CD4-positive, alpha-beta T cell treated with Interleukin-15 for 4 hours (primary cell): ENCODE measurements at places on chromosomes 2 and 18.
A peak's percentile ranks its signal among the peaks of the same experiment; 100 is the strongest.

DNA sequence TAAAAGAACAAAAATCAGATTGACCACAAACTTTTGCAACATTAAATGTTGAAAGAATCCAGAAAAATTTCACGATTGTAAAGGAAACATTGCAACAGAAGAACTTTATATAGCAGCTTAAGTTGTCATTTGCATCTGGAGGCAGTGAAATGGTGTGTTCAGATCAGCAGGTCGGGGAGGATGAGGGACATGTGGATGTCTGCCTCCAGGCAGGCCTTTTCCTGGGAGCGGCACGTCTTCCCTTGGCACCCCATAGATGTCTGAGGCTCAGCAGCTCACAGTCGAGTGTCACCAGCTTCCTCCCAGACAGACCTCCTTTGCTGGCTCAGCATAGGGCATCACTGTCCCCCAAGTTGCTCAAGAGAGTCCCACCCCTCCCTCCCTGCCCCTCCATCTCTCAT is 44.3 kb upstream of the ASB1 start:
- no peak for DNase-seq

- no peak for DNase-seq
Measured at GRCh38 chr2:26672112-26672817, 20.3 kb upstream of the KCNK3 start.

DNA sequence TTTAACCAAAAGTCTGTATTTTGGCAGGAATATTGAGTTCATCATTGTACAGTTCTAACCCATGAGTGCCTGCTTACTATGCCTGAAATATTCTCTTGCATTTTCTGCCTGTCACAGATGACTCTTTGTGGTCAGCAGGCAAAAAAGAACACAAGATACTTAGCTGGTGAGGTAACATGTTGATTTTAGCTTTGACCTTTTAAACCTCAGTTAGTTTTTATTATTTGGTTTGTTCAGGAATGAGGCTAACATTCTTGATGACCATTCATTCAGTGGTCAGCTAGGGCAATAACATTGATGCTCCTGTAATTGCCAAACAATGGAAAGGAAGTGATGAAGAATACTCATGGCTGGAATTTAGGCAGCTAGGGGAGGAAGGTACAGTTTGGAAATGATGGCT is 491.2 kb downstream of the PIK3C3 start:
- no peak for DNase-seq

DNA sequence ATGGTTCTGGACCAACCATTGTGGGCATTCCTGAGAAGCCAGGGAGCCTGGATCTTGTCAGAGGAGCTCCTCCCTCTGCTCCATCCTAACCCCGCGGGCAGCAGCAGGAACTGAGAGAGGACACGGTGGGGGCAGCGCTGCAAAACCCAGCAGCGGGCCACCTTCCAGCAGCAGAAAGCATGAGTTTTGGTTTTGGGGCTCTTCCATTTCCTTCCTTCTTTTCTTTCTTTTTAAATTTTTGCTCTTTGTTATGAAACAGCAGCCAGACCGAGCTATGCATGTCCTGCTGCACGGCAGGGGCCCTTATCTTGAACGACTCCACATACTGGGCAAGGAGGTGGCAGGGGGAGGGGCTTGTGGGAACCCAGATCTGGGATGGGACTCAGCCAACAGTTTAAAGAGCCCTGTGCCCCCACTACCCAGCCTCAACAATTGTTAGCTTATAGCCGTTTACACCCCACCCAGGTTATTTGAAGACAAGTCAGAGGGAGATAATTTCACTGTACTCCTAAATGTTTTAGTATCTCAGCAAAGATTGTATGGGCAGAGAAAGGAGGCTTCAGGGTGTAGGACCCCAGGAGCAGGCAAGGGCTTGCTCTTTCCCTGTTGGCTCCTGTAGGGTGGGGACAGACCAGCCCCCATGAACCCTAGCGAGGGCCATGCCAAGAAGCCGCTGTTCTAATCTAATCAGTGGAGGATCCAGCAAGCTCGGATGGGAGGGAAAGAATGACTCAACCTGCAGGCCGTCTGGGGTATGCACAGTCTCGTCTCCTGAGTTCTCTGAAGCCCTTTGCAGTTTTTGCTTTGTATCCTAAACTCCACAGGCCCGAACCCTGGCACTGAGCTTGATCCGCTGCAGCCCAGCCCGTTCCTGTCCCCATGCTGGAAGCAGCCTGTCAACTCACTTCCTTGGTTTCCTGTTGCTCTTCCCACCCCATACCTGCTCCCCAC is 75.3 kb downstream of the LRRFIP1 start:
- no peak for DNase-seq

DNA sequence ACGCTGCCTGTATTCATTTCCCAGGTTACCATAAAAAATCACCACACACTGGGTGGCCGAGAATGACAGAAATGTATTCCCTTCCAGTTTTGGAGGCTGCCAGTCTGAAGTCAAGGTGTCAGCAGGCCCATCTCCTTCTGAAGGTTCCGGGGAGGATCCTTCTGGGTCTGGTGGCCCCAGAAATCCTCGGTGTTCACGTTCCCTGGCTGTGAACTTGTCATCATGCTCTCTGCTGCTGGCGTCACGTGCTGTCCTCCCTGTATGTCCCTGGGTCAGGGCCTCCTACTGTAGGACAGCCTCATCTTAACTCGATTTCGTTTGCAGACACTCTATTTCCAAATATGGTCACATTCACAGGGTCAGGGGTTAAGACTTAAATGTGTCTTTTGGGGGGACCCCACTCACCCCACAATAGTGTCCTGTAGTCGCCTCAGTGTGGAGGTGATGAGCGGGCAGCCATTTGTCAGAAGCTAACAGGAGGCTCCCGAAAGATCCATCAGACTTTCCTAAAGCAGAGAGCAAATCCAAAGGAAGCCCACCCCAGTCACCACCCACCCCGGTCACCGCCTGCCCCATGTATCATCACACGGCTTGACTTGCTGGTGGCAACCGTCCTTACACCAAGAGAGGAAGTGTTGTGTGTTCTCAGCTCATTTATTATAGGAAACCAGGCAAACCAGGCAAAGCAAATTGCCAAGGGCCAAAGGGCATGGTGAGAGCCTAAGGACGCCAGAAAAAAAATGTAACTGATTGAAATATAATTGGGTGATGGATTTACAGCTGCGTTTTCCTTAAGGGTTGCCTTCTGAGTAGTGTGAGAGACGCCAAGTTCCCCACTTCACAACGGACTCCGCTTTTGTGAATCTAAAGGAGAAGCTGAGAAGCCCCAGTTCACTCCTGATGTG is 148.8 kb upstream of the ZNF236 start:
- no peak for DNase-seq

- peak; percentile 59 for DNase-seq
Measured at GRCh38 chr18:77207540-77207939, 42.1 kb upstream of the GALR1 start.

GRCh38 chr2:195563857-195564512 is 93.0 kb upstream of the SLC39A10 start:
- peak; percentile 62 for DNase-seq

DNA sequence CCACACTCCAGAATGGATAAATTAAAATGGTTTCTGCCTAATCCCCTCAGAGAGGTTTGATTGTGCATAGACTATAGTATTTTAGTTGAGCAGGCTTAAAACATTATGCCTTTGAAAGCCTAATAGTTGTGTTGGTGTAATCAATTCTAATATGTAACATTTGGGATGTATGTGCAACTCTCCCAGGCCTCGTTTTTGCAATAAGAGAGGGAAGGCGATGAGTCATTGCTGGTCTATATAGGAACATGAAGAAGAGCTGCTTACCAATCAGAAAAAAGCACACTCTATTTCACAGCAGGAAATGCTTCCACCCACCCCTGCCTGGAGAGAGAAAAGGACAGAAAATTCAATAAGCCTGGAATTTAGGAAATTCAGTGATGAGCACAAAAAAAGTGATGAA is 1424.0 kb upstream of the PIK3C3 start:
- DNase-seq = no peak

DNA sequence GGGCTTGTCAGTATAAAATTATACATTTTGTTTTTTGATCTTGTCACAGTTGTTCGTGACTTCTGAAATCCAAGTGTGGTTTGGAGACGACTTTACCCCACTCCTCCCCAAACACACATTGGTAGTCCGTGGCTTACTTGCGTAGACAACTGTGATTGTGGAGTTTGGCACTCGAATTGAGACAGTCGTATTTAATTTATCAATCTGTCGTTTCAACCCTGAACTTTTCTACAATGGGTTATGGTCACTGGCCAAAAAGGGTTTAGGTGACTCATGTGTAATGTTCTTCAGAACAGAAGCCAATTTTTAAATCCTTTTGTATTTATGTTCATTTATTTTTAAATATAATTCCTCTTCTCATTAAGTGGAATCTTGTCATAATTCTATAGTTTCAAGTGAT is 129.9 kb downstream of the SPTBN1 start:
- DNase-seq = no peak

- DNase-seq = peak; percentile 16
Measured at GRCh38 chr2:71530641-71531332, 77.4 kb downstream of the DYSF start.

- DNase-seq = no peak
Measured at GRCh38 chr2:12289120-12289802, 427.5 kb upstream of the TRIB2 start.

GRCh38 chr2:74472945-74473258 is 422 bp upstream of the MRPL53 start:
- no peak for DNase-seq

DNA sequence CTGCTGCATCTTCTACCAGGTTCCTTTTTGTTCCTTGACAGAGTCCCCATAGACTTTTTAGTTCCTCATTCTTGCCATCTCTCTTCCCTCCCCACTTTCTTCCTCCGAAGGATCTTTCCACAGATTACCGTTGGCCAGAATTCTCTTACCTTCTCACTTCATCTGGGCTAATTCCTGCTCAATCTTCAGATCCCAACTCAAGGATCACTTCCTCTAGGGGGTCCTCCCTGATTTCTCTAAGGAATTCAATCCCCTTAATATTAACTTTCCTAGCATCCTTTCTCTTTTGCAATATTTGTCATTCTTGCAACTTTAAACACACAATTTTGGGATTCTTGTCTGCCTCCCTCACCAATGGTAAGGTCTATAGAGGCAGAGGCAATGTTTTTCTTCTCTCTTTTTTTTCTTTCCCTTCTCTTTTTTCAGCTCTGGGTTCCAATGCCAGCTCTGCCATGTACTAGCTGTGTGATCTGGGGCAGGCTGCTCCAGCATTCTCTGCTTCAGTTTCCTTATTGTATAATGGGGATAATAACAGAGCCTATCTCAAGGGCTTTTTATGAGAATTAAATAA is 5.4 kb upstream of the KCNE4 start:
- DNase-seq = no peak

DNA sequence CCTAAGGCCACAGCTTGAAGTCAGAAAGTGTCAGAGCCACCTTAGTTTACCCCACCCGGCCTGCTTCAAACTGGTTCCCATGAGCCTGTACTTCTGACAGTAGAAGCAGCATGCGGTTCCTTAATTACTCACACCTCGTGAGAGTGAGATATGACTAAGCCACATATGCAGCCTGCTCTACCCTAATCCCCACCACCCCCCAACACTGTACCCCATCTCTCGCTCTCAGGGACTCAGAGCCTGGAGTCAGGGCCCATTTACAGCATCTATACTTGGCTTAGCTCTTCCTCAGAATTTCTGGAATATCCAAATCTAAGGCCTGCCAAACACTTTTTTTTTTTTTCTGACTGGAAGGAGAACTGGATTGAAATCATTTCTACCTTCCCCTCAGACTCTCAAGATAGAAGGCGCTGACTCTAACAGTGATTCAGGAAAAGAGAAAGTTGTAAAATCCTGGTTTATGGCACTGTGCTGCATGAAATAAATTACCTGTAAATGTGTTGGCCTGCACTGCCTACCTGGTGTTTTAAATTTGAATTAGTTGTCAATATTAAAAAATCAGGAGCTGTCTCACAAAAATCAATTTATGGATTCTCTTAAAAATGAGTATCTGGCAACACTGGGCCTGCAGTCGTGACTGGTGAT is 360.0 kb downstream of the RND3 start:
- no peak for DNase-seq

- DNase-seq = peak; percentile 78
Measured at GRCh38 chr2:126776692-126777619, 121.0 kb downstream of the GYPC start.

- no peak for DNase-seq
Measured at GRCh38 chr2:16123421-16123820, 183.1 kb downstream of the MYCN start.

GRCh38 chr2:23599667-23600066 is 214.7 kb downstream of the KLHL29 start:
- no peak for DNase-seq

DNA sequence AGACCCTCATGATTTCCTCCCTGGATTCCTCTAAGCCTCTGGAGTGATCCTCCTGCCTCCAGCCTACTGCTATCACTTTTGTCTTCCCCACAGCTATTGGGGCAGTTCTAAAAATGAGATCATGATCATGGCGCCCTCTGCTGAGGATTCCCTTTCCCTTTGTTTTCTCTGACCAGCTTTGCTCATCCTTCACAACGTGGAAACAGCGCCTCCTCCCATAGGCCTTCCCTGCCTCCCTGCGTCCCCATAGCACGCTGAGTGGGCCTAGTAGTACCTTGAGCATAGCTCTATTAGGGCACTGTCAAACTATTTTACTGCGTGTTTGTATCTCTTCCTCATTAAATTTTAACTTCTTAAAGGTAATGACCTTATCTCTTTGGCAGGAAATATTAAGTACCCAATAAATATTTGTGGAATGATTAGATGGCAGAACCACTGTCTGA is 207.0 kb upstream of the FANCL start:
- no peak for DNase-seq

DNA sequence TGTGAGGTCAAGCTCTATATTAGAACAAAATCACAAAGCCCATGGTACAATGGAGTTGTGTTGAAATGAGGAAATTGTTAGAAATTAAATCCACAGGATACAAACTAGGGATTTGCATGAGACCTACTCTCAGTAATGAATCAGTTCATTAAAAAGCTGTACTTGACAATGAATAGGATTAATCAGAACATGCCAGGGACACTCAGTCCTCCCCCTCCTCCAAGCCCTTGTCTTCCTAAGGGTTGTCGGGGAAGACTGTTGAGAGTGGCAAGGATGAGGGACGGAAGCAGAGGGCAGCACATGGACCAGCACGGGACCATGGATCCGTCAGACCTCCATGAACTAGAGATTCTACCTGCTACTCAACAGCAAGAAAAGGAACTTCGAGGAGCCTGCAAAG is 39.8 kb downstream of the SPRED2 start:
- DNase-seq = no peak

DNA sequence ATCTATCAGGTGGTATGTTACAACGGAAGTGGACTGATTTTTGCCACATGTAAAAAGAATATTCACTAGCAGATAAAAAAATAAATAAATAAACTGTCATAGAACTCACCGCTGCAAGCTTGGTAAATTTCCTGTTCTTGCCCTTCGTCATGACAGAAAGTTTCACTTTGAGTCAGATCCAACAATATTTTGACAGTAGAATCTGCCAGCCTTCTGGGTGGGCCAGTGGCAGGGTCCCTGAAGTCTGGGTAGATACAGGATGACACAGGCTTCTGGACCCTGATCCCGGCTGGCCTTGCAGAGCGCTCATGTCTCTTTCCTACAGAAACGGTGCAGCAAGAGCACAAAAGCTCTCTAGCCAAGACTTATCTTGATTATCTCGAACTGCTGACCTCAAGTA is 97.8 kb upstream of the PMAIP1 start:
- DNase-seq = peak; percentile 8

- no peak for DNase-seq
Measured at GRCh38 chr2:205800773-205801172, 118.5 kb downstream of the NRP2 start.

GRCh38 chr2:40255103-40255502 is 196.8 kb downstream of the SLC8A1 start:
- no peak for DNase-seq
